ENCODE measurements at places on chromosomes 1 and 21.

GRCh38 chr21:42674351-42674940 lies 21.0 kb downstream of the PDE9A start:
- no peak for DNase-seq

- DNase-seq, result peak; percentile 41
Measured at GRCh38 chr1:151047591-151047924, at the start of gene C1orf56. Gene C1orf56, plus strand, starts transcription at chr1:151047751. Its CDS starts 97 bp downstream, at chr1:151047848.

DNA sequence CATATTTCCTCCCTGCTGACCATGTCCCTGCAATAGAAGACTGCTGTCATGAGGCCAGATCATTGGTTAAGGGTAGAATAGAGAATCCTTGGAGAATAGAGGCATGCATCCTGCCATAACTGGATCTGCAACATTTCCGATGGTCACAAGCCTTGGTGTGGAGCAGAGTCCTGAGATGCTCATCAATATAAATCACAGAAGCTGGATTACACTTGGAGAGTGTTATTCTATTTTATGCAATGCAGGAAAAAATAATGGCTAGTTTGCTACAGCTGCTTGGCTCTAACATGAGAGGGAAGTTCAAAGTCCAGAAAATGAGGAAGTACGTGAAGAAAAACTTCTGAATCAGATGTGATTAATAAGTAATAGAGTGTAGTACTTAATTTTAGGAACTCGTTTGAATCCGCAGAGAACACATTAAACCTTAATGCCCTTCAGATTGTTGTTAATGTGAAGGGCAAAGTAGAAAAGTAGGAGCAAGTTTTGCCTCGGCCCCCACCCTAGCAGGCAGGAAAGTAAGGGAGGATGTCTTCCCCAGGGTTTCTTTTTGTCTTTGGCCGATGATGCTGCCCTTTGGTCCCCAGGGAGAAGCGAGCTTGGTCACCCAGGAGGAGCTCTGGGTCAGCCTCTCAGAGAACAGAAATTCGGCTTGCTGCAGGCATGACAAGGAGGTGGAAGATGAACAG lies 59.5 kb downstream of the KCNK1 start:
- DNase-seq, result no peak

GRCh38 chr1:184691719-184692324 lies 62.8 kb downstream of the EDEM3 start:
- no peak for DNase-seq

DNA sequence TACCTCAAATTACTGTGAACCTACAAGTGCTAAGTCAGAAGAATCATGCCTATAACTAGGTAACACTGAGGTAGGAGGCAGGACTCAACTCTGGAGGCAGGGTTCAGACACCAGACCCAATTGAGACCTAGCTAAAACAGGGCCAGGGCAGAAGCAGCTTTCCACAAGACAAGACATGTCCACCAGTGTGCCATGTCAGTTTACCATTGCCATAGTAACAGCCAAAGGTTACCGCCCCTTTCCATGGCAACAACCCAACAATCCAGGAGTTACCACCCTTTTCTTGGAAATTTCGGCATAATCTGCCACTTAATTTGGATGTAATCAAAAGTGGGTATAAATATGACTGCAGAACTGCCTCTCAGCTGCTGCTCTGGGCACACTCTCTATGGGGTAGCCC lies 432.3 kb downstream of the DPYD start:
- DNase-seq, result no peak

DNA sequence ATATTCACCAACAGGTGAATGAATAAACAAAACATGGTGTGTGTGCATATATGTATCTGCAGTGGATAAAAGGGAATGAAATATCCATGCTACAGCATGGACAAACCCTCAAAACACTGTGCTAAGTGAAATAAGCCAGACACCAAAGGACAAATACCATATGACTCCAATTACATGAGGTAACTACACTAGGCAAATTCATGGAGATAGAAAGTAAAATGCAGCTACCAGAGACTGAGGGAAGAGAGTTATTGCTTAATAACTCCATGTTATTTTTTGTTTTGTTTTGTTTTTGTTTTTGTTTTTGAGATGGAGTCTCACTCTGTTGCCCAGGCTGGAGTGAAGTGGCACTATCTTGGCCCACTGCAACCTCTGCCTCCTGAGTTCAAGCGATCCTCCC lies 2.4 kb downstream of the ITLN1 start:
- no peak for DNase-seq

GRCh38 chr1:195325181-195325580 lies 1283.1 kb downstream of the KCNT2 start:
- no peak for DNase-seq

GRCh38 chr1:46667782-46668760 lies at the start of gene ATPAF1:
Gene ATPAF1, minus strand, starts transcription at chr1:46668364. Its CDS starts 42 bp downstream, at chr1:46668322.
- peak; percentile 25 for DNase-seq

DNA sequence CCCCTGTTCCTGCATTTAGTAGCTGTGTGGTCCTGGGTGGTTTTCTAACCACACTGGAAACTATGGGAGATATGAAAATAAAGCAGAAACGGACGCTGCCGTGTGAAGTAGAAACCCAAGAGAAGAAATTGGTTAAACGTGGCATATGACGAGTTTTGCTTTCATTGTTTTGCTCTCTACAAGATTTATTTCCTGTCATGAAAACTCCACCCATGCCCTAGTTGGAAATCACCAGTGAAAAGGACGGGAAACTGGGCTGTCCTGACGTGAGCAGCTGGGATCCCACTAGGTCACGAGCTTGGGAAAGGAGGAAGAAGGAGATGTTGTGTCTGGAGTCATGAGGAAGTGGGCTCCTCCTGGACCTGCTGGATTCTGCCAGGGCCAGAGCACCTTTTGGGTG lies 120.8 kb upstream of the GADD45A start:
- DNase-seq, result no peak

GRCh38 chr1:173708787-173709186 lies 6.0 kb upstream of the KLHL20 start:
- no peak for DNase-seq

GRCh38 chr1:55955016-55955621 lies 624.2 kb downstream of the PLPP3 start:
- DNase-seq, result no peak

GRCh38 chr1:56081173-56081572 lies 498.2 kb downstream of the PLPP3 start:
- DNase-seq, result no peak

GRCh38 chr1:15465674-15466073 lies 9.1 kb downstream of the CELA2A start:
- no peak for DNase-seq

GRCh38 chr21:46159841-46160656 lies 4.7 kb upstream of the FTCD start:
- DNase-seq, result no peak

DNA sequence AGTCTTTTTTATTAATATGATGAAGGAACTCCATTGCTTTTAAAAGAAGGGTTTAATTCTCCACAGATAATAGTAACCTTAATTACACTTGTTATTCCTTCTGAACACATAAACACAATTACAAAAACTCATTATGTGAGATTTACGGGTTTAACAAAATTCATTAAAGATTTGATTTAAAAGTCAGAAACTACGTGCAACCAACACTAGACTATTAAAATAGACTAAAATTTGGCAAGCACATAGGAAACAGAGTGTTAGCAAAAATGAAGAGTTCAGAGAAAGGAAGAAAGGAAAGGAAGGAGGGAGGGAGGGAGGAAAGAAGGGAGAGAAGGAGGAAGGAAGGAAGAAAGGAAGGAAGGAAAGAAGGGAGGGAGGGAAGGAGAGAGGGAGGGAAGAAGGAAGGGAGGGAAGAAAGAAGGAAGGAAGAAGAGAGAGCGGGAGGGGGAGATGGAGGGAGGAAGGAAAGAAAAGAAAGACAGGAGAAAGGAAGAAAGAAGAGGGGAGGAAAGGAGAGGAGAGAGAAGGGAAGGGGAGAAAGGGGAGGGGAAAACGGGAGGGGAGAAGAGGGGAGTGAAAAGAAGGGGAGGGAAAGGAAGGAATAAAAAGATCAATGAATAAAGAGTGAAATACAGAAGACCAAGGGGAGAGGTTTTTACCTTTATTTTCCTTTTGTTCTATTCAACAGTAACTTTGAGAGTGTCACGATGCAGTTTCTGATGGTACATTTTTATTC lies 123.4 kb upstream of the LYPLAL1 start:
- no peak for DNase-seq

- DNase-seq, result no peak
Measured at GRCh38 chr1:29648026-29648425, 411.7 kb downstream of the PTPRU start.

- DNase-seq, result no peak
Measured at GRCh38 chr1:220684890-220685289, 5.3 kb upstream of the C1orf115 start.

DNA sequence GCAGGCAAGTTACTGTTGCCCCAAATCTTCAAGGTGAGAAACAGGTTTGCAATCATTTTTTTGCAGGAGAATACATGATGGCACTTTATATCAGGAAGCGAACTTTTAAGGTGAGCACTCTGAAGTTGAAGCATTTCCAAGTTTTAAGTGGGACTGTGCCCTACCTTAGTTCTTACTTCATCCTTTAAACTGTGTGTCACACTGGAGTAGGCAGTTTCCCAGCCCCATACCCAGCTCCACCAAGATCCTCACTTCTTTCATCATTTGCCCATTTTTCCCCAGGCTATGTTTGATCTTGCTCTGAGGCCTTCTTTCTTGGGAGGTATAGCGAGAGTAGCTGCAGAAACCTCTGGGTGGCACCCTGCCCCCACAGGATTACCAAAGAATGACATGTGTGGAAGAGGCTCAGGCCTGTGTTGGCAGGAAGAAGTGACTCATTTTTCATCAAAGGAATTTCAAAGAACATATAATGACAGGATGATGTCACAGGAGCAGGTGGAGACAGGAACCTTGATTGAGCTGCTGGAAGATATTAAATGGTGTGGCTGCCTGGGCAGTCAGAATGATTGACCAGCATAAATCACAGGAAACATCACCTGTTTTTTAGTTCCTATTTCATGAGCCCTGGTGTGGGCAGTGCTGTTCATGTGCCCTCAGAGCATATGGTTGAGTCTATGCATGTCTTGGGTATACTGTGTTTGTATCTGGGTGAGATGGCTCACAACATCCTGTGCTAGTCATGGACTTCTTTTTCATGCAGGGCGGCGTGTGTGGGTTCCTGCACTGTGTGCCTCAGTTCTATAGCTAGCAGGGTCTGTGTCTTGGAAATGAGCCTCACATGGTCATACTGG lies 20.8 kb upstream of the MACF1 start:
- DNase-seq, result peak; percentile 82

DNA sequence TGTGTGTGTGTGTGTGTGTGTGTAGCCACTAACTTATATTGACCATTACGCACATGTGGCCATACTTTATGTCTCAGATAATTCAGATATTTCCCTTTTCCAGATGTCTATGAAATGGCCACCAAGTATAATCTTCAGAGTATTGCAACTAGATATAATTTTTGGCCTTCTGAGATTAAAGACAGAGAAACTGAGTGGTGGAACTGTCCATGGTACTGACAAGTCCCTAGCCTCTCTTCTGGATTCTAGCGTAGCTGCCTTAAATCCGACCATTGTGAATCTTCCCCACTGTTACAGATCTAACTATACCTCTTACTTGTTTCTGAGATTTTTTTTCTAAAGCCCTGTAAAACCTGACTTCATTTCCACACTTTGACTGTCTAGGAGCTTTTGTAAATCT lies 100.0 kb upstream of the SERTAD4 start:
- DNase-seq, result no peak

DNA sequence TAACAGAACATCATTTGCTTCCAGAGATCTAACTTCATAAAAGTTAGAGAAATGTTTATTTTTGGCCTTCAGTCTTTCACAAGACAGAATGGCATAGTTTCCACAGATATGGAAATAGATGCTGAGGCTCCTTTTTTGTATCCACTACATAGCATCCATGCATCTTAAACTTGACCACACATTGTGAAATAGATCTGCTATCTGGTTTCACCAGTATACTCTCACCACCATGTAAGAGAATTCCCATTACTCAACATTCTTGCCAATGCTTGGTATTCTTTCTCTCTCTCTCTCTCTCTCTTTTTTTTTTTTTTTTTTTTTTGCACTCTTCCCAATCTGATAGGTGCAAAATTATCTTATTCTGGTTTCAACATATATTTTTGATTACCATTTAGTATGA lies 52.1 kb upstream of the PRMT6 start:
- DNase-seq, result no peak

GRCh38 chr1:223133306-223133823 lies 9.7 kb downstream of the TLR5 start:
- no peak for DNase-seq
